ENCODE measurements at places on chromosomes 6 and 20.

GRCh38 chr20:39311851-39312506 is 349.8 kb downstream of the DHX35 start:
- peak; percentile 50 for DNase-seq

DNA sequence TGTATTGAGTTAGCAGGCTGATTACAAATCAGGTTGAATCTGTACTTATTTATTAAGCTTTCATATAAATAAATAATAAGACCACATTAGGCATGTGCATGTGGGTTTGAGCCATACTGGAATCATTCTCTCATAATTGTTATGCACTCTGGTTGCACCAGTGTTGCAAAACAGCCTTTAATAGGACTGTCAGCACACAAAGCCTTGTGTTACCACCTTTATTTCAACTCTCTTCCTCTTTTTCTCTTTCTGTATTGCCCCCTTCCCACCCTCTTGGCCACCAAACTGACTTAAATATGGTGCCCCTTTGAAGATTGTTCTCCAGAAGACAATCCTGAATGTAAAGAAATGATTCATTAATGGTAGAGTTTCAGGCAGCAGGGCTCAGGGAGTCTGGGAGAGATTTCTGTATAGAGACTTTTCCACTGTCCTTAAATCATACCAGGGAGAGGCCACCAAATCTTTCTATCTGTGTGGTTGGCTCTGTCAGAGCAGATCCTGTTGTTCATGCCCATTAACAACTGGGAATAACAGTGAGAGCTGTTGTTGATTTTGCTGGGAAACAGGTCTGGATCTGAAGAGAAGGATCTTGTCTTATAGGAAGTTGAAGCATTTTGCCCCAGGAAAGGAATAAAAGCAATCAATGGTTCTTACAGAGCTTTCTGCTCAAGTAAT is 131.6 kb upstream of the SOX4 start:
- no peak for DNase-seq

- DNase-seq: no peak
Measured at GRCh38 chr6:78605909-78606446, 261.4 kb upstream of the IRAK1BP1 start.

DNA sequence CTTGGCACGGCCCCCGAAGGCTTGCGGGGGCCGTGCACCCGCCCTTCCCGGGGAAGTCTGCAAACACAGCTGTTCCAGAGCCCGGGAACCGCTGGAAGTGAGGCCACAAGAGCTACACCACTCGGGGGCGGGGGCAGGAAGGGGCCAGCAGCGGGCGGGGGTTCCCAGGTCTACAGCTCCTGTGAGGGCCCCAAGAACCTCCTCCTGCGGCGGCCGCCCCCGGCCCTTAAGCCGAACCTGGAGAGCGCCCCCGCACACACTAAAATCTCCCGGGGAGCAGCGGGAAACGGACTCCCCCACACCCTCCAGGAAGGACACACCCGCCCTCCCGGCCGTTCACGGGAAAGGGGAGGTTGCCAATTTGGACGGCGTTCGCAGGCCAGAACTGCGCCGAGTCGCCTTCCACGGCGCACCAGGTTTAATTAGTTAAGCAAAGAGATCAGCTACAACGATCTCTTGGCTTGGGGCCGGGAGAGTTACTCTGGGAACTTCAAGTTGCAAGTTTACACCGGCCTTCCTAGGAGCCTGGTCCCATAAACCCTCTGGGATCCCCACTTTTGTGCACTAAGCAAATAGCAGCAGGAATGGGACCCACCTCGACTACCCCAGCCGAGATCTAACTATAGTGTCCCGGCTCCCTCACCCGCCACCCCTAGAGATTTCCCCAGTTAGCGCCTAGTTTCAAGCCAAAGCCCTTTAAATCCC is 1.7 kb downstream of the JAG1 start:
- DNase-seq: no peak

- DNase-seq: no peak
Measured at GRCh38 chr20:23156170-23156841, 70.2 kb upstream of the CD93 start.

DNA sequence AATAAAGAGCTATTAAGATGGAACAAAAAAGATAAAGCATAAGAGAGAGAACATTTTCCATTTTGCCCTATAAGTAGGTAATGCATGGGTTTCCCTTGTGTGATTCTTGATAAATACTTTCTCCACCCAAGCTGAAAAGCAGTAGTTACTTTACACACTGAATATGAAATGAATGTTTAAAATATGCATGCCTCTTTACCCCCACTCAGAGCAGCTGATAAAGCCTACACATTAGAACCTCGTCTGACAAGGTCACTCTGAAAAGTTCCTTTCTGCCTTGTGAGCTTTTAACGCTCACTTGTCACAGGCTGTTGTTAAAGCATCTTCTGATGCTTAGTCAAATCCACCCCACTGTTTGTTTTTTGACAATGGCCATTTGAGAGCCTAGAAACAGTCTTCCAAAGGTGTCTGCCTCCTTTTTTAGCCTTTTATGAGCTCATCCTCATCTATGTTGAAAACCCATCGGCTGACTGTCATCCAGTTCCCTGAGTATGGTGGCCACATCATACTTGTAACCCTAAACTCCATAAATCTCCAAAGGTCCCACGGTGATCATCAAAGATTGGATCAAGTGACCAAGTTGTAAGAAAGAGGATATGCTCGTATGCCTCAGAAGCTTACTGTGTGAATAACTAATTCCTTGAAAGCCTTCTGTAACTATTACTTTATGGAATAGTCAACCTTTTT is 102.8 kb downstream of the ATXN1 start:
- no peak for DNase-seq

DNA sequence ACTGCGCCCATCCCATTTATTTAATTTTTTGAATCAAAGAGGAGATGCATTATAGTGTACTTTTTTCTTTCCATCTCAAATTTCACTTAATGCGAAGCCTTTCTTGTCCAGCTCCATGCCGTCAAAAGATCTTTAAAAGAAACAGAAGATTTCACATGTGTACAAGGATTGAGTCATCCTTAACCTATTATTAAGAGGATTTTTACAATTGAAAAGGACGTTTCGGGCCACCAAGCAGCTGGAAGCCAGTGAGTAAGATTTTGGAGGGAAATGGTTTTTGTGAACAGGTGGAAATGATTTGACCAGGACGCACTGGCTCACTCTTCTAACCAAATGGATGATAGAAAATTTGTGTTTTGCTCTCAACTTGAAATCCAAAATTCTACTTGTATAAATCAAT is 15.1 kb upstream of the CCDC170 start:
- DNase-seq: no peak

- DNase-seq: no peak
Measured at GRCh38 chr6:25172819-25173218, 106.4 kb upstream of the CARMIL1 start.

GRCh38 chr20:62142252-62143080 is 728 bp downstream of the PSMA7 start:
- DNase-seq: no peak

GRCh38 chr6:153130515-153131036 is 506 bp downstream of the RGS17 start:
- peak; percentile 8 for DNase-seq

GRCh38 chr20:23071996-23072395 is 14.1 kb downstream of the CD93 start:
- DNase-seq: no peak

DNA sequence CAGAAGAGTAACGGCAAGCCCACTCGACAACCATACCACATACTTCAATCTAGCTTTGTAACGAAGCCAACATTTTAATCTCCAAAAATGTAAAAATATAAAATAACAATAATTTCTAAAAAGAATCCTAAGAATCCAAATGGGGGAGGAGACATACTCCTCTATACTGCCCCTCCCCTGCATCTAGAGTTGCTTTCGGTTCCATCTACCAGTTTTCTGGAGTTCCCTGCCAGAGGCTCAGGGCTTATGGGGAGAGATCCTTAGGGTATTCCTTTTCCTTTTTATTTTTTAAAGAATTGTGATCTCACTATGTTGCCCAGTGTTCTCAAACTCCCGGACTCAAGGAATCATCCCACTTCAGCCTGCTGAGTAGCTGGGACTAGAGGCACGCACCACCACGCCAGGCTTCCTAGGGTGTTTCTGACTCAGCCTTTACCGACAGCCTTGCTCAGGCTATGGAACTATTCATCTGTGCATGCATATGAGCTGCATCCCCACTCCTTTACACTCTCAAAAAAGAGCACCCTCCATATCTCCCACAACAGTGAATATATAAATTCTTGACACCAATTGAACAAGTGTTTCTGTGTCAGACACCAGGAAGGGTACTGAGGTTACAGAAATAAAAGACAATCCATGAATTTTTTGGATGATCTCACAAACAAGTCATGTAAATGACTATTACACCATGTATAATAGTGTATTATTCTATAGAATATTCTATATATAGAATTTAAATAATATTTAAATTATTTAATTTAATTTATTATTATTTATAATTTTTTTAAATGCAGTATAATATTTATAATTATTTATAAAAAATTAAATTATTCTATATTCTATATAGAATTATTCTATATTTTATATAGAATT is 40.7 kb upstream of the UBR2 start:
- DNase-seq: no peak

DNA sequence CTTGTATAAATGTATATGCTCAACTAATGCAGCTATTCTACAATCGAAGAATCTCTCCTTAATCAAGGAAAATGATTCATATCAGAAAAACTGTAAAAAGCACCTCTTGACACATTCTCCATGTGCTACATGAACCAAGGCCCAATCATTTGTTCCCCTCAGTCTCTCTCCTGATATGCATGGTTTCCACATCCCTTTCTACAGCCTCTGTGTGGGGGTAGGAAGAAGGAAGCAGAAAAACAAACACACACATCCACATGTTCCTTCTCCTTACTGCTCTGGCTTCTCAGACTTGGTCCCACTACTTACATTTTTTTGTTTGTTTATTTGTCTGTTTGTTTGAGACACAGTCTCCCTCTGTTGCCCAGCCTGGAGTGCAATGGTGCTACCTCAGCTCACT is 510.5 kb downstream of the PRKN start:
- DNase-seq: no peak

GRCh38 chr6:124964764-124965105 is 2.5 kb downstream of the RNF217 start:
- DNase-seq: no peak

DNA sequence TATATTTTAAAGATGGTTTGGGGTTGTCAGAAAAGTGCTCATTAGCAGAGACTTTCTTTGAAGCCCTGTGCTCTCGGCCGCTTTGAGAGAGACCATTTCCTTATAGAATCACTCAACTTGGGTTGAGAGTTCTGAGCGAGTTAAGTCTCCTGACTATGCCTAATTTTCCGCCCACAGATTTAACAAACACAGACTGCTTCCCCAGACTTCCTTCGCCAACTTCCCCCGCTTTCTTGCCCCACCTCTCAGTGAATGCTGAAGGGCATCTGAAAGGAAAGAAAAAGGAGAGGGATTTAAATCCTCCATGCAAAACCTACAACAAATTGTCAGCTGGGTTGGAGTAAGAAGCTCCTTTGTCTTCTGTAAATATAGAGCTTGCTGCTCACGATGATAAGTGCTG is 224.0 kb downstream of the EYA2 start:
- DNase-seq: no peak

DNA sequence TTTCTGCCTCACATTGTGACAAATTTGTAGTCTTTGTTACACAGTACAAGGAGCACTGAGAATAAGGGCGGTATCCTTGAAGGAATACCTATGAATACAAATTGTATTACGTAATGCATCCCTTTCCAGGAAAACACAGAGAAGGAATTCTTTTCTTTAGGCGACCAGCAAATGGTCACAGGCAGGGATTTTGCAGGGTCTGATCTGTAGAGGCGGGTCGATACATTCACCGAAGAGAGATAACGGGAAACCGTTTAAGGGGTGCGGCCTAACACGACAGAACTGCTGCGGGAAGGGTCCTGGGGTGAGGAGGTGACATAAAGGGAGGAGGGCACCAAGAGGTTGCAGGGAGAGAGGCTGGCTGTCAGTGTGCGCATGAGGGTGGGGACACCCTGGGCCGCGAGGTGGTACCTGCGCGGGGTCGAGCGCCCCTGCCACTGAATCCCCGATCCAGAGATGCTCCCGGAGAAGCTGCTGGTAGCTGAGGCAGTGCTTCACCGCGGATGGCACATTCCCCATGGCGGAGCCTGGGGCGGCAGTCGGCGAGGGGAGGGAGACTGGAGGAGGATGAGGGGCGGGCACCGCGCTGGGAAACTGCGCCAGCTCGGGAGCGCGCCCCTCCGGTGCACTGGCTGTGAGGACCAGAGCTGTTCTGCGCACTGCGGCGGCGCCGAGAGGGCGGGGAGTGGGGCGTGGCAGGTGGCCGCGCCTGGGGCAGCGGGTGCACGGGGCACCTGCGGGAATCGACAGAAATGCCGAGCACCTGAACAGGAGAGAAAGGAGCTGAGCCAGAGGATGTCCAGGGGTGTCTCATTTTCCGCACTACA is at the start of gene HMGCLL1:
HMGCLL1 (minus strand) TSS at position 656 of the 827 bp plus-strand sequence; CDS start at position 519, 137 bp downstream.
- DNase-seq: peak; percentile 37

DNA sequence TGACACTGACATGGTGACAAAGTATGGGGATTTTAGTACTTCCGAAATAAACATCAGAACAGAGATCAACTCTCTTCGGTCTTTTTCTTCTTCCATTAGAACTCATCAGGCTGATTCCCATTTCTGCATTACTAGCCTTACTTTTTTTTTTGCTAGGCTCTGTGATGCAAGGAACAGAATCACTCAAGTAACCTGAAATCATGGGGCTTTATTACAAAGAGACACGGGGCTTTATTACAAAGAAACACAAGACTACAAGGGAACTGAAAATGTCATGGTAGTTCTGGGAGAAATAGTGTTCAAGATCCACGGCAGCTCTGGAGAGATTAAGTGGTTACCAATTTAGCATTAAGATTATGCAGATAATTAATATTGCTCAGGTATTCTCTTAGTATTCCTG is 11.6 kb downstream of the SOX4 start:
- DNase-seq: no peak

All from SK-N-DZ (cell line).